ENCODE measurements at places on chromosomes 2 and 18.

- no peak for DNase-seq
Observed at GRCh38 chr2:10305254-10305635, 2.5 kb downstream of the HPCAL1 start.

DNA sequence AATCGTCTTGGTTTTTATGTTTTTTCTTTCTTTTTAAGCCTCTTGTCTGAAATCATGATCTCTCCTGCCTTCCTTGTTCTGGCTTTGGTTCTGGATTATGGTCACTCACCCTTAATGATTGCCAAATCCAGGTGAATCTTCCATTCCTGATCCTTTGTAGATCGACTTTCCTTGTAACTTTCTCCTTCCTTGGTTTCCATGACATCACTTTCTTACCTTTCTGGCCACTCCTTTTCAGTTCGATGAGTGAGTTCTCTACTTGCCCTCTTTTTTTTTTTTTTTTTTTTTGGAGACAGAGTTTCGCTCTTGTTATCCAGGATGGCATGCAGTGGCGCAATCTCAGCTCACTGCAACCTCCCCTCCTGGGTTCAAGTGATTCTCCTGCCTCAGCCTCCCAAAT lies 139.1 kb upstream of the LTBP1 start:
- DNase-seq = no peak

DNA sequence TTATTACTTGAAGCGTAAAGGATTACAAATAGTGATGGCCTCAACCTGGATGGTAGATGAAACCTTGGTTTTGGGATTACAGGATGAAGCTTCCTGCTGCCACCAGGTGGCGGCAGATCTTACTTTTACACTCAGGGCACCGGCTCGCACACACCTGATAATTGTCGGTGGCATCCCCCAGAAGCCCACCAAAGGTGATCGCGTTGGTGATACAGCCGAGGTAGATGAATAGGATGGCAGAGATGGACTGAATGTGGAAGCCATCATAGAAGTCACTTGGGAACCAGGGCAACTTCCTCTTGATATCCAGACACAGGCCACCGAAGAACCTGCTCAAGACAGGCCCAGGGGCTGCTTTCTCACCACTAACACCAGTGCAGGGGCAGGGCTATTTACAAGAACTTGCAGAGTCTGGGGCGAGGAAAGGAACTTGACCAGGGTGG lies 51.8 kb downstream of the MTHFD2 start:
- DNase-seq = no peak

GRCh38 chr18:50399582-50399981 lies 24.7 kb downstream of the SKA1 start:
- no peak for DNase-seq

DNA sequence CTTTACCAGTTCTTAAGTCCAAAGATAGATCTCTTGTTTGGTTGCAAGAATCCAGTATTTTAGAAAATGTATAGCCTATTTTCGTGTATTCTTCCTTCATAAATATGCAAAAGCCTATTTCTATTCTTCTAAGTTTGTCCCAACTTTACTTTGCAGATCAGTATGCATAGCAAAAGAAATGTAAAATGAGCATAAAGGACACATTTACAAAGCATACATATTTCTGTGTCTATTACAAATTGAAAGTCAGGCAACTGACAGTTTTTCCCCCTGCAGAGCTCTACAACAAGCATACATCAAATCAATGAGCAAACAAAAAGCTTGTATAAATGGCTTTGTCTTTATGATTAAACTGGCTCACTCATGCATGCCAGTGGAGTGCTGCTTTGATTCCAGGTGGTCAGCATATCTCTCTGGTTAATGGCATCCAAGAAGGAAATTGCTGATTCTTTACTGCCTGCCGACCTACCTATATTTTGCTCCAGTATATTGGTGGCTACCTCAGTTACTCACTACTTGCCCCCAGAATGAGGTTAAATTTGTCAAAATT lies 10.0 kb upstream of the VPS54 start:
- no peak for DNase-seq

DNA sequence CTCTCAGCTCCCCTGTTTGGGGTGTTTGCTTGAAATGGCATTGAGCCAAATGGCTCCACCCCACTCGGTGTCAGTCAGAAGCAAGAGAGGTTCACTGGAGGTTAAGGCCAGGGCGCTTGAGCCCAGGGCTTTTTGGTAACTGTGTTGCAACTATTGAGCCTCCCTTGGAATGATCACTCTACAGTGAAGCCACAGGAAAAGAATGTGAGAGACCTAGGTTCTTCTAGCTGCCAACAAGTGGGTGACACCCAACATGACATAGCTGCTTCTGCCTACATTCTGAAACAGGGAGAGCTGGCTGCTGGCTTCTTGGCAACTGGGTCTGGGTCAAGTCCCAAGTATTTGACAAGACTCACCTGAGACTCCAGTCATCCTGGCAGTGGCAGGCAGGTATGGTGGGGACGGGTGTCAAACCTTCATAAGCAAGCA lies 7.1 kb upstream of the GRHL1 start:
- DNase-seq = no peak

- DNase-seq = no peak
Observed at GRCh38 chr2:29807082-29807481, 114.3 kb downstream of the ALK start.

- DNase-seq = no peak
Observed at GRCh38 chr2:2827046-2827636, 496.1 kb upstream of the MYT1L start.

GRCh38 chr2:111705239-111705638 lies 178.8 kb downstream of the ANAPC1 start:
- no peak for DNase-seq

DNA sequence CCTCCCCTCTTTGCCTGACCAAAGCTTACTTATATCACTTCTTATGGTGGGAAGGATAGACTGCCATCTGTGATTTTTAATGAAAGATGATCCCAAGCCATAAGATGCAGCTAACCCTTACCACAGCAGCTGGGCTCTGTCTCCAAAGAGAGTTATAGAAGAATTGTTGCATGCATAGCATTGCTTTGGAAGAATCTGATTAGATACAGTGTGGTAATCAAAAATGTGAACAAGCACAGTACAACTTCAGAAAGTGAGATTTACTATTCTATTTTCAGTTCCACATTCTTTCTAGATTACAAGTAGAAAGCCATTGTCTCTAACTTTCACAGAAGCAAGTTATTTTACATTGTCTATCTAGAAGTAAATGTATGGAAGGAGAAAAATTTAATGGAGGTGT lies 129.0 kb upstream of the ACVR2A start:
- no peak for DNase-seq

DNA sequence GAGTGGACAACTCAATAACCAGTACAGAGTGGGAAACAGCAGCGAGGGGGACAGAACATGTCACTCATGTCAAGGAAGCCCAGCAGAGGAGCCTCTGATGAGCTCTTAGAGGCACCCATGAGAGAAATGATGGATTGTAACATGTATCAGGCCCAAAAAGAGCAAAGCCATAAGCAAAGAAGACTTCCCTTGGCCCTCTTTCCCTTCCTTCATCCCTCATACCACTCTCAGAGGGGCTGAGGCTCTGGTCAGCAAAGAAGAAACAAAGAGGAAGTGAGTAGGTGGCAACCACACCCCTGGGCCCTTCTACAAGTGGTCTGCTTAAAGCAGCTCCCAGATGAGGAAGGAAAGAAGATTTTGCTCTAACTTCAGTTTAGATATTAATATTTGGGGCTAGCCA lies 112.8 kb downstream of the CDC42EP3 start:
- no peak for DNase-seq

- peak; percentile 11 for DNase-seq
Observed at GRCh38 chr2:164560181-164560792, 61.0 kb downstream of the GRB14 start.

- no peak for DNase-seq
Observed at GRCh38 chr2:235557903-235558302, 64.1 kb downstream of the AGAP1 start.

GRCh38 chr2:70789304-70790135 lies 923 bp downstream of the FIGLA start:
- DNase-seq = no peak

GRCh38 chr2:7627583-7627982 lies 710.4 kb downstream of the RNF144A start:
- DNase-seq = peak; percentile 11

- DNase-seq = no peak
Observed at GRCh38 chr2:241929551-241930490, 60.3 kb downstream of the RTP5 start.

GRCh38 chr2:23073671-23074070 lies 311.3 kb upstream of the KLHL29 start:
- no peak for DNase-seq

- DNase-seq = no peak
Observed at GRCh38 chr2:214358506-214358905, 52.3 kb upstream of the VWC2L start.

DNA sequence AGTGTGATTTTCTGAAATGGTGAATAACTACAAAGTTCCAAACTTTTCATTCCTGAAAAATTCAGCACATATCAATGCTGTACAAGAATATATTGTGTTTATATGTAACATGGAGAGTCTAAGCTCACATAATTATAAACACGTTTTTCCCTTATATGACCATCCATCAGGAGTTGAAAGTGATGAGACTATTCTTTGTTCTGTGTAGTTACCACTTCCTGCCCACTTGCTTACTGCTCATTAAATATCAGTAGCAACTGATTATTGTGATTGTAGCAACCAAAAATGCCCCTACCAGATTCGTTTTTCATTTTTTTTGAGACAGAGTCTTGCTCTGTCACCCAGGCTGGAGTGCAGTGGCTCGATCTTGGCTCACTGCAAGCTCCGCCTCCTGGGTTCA lies 30.8 kb downstream of the OTX1 start:
- no peak for DNase-seq

- DNase-seq = no peak
Observed at GRCh38 chr2:150041722-150042425, 445.6 kb downstream of the RND3 start.

DNA sequence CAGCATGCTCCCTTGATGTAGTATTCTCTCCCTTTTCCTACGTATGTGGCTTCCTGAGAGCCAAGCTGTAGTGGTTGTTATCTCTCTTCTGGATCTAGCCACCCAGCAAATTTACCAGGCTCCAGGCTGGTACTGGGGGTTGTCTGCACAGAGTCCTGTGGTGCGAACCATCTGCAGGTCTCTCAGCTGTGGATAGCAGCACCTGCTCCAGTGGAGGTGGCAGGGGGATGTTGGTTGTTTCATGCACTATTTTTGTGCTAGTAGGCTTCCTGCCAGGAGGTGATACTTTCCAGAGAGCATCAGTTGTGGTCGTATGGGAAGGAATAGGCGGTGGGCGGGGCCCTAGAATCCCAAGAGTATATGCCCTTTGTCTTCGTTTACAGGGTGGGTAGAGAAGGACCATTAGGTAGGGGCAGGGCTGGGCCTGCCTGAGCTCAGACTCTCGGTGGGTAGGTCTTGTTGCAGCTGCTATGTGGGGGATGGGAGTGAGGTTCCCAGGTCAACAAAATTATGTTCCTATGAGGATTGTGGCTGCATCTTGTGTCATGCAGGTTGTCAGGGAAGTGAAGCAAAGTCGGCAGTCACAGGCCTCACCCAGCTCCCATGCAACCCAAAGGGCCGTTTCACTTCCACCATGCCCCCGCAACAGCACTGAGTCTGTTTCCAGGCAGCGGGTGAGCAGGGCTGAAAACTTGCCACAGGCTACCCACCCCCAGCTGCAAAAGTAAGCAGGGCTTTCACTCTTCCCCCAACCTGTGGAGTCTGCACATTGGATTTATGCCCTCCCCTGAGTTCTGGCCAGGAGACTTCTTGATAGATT lies 1139.5 kb downstream of the BCL11A start:
- DNase-seq = no peak

GRCh38 chr18:55927831-55928230 lies 339.8 kb upstream of the TCF4 start:
- DNase-seq = peak; percentile 87

DNA sequence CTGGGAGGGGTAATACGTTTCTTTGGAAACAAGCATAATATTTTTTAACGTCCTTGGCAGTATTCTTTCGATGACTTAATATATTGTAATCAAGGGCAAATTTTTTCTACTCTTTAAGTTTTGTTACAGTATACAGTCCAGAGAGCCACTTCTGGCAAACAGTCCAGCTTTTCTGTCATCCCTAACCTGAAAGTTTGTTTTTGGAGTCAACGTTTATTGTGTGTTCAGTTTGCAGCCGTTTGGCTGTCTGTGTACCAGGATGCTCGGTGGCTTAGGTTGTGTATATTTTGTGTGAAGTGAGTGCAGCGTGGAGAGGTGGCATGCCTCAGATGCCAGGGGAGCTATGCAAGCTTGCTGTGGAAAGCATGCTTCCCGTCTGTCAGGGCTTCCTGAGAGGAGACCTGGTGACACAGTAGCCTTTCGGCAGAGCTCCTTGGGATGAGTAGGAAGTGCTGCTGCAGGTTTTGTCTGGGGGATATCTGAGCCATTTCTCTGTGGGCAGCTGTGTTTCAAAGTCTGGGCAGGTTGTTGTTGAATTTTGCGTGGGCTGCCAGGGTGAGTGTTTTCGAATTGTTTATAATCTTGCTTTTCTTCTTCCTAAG lies 14.7 kb downstream of the MAP3K20 start:
- no peak for DNase-seq

- DNase-seq = no peak
Observed at GRCh38 chr18:39523281-39523680, 1957.7 kb upstream of the CELF4 start.

DNA sequence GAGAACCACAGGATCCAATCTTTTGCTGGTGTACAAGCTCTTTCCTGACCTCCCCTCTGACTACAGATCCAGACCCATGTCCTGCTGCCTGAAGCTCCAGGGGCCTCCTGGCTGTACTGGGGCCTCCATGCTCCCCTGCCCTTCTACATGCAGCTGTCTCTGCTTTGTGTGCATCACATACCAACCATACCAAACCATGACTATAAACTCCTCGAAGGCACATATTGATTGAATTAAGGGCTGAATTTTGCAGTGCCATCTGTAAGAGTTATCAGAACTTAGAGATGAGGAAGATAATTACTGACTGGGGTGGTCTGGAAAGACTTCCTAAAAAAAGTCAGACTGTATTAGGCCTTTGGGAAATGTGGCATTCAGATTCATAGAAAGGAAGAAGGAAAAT lies 139.9 kb upstream of the CXCR4 start:
- no peak for DNase-seq

- DNase-seq = peak; percentile 63
Observed at GRCh38 chr2:239225871-239226561, 174.8 kb downstream of the HDAC4 start.

GRCh38 chr2:144137705-144138428 lies 382.1 kb downstream of the ZEB2 start:
- DNase-seq = peak; percentile 10

GRCh38 chr2:113877711-113878598 lies 11.9 kb upstream of the ACTR3 start:
- DNase-seq = no peak

GRCh38 chr2:68251855-68252399 lies 405 bp downstream of the PPP3R1 start:
- no peak for DNase-seq

Measured in AG09309 (cell line).